ENCODE measurements at places on chromosomes 5 and 9. TPM values are rescaled to one million over a fixed set of nuclear protein-coding genes. Genes with fewer than 3 reads are reported as not detected.

GRCh38 chr5:17088051-17088450 lies 129.4 kb upstream of the BASP1 start:
- peaks cover 16% of the 10 kb centered on the region for H3K4me1 ChIP-seq
- H3K27me3 ChIP-seq, result no peaks in the 10 kb centered on the region
- no peaks in the 10 kb centered on the region for H3K36me3 ChIP-seq
- no peak for DNase-seq
- H3K27ac ChIP-seq, result no peak overlapping the region

- H3K27ac ChIP-seq, result no peak overlapping the region
- no peak for DNase-seq
- H3K4me1 ChIP-seq, result no peaks in the 10 kb centered on the region
- peaks cover 1% of the 10 kb centered on the region for H3K36me3 ChIP-seq
Observed at GRCh38 chr5:137815202-137815990, 52.3 kb upstream of the MYOT start.

DNA sequence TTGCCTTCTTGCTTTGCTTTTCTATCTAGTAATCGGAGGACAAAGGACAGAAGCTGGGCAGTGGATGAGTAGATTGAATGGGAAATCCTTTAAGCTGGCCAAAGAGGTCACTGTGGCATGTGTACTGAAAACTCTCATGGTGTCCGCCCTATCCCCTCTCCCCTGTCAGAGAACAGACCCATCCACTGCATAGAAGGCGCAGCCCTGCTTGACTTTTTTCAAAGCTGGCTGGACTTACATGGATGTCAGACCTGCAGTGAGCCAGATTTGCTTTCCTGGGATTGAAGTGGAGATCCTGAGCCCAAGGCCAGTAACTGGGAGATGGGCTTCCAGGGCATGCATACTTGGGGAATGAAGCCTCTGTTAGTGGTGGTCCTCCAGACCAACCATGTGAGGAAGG lies 329.5 kb downstream of the TRPM3 start:
- H3K27me3 ChIP-seq, result peaks cover 10% of the 10 kb centered on the region
- H3K36me3 ChIP-seq, result no peaks in the 10 kb centered on the region
- DNase-seq, result no peak
- no peak overlapping the region for H3K27ac ChIP-seq

GRCh38 chr9:8254541-8254940 lies 455.0 kb upstream of the DMAC1 start:
- no peak overlapping the region for H3K4me3 ChIP-seq
- no peaks in the 10 kb centered on the region for H3K36me3 ChIP-seq
- H3K27ac ChIP-seq, result no peak overlapping the region
- H3K4me1 ChIP-seq, result no peaks in the 10 kb centered on the region
- H3K27me3 ChIP-seq, result no peaks in the 10 kb centered on the region

GRCh38 chr5:111070272-111071134 lies 1.0 kb upstream of the TSLP start:
- DNase-seq, result no peak
- H3K36me3 ChIP-seq, result no peaks in the 10 kb centered on the region
- H3K27ac ChIP-seq, result no peak overlapping the region
- H3K4me3 ChIP-seq, result peak overlapping the region; percentile 71
- peaks cover 95% of the 10 kb centered on the region for H3K27me3 ChIP-seq

DNA sequence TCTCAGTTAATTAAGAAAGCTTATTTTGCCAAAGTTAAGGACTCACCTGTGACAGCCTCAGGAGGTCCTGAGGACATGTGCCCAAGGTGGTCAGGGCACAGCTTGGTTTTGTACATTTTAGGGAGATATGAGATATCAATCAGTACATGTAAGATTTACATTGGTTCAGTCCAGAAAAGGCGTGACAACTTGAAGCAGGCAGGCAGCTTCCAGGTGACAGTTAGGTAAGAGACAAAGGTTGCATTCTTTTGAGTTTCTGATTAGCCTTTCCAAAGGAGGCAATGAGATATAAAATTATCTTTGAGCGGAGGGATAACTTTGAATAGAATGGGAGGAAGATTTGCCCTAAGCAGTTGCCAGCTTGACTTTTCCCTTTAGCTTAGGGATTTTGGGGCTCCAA lies 47.8 kb downstream of the SLC1A1 start:
- DNase-seq, result no peak
- no peak overlapping the region for H3K4me3 ChIP-seq
- H3K27me3 ChIP-seq, result peaks cover 3% of the 10 kb centered on the region
- H3K27ac ChIP-seq, result no peak overlapping the region
- H3K4me1 ChIP-seq, result peaks cover 28% of the 10 kb centered on the region
- peaks cover 1% of the 10 kb centered on the region for H3K36me3 ChIP-seq

- no peaks in the 10 kb centered on the region for H3K36me3 ChIP-seq
- no peak overlapping the region for H3K4me3 ChIP-seq
- peaks cover 21% of the 10 kb centered on the region for H3K27me3 ChIP-seq
Observed at GRCh38 chr9:91603932-91604331, 180.3 kb upstream of the NFIL3 start.

- peaks cover 21% of the 10 kb centered on the region for H3K4me1 ChIP-seq
- no peak for DNase-seq
- H3K27ac ChIP-seq, result no peak overlapping the region
- H3K36me3 ChIP-seq, result no peaks in the 10 kb centered on the region
- no peak overlapping the region for H3K4me3 ChIP-seq
Observed at GRCh38 chr9:124074746-124075145, 63.2 kb downstream of the LHX2 start.

- H3K27ac ChIP-seq, result peak overlapping the region; percentile 68
- H3K36me3 ChIP-seq, result peaks cover 9% of the 10 kb centered on the region
- no peaks in the 10 kb centered on the region for H3K27me3 ChIP-seq
Observed at GRCh38 chr5:337563-338130, 16.1 kb downstream of the AHRR start.

SIT1 gene
- not detected for total RNA-seq

SLC25A48 gene
- not detected for total RNA-seq

All from osteocyte (in vitro differentiated cells).